ENCODE measurements at places on chromosomes 2 and 18.

DNA sequence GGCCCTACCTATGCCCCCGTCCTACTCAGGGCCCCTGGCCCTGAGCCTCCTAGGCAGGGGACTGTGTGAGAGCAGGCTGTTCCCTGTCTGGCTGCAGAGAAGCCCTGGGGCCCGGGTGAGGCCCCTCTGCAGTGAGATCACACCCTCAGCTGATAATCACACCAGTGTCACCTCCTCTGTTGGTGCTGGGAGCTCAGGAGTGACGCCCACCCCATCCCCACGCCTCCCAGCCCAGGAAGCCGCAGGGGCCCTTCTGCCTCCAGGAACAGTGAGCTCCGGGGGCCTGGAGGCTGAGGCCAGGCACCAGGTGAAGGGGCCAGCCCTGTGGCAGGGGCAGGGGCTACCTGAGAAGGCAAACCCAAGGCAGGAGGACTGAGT is 20.0 kb downstream of the KCNIP3 start:
- DNase-seq: no peak

DNA sequence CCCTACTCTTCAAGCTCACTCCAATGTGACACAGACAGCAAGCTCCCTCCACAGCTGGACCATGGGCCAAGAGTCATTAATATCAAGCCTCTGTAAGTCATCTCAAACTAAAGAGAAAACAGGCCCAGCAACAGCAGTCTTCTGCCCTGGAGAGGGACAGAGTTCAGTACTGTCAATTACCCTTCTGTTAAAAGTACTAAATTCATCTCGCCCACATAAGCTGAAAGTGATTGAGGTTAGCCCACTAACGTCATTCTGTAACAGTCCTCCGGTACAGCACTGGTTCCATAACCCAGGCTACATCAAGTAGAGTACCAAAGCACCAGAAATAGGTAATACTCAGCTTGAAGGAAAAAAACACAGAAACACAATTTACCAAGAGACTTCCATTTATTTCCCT is 25.9 kb downstream of the THADA start:
- no peak for DNase-seq

DNA sequence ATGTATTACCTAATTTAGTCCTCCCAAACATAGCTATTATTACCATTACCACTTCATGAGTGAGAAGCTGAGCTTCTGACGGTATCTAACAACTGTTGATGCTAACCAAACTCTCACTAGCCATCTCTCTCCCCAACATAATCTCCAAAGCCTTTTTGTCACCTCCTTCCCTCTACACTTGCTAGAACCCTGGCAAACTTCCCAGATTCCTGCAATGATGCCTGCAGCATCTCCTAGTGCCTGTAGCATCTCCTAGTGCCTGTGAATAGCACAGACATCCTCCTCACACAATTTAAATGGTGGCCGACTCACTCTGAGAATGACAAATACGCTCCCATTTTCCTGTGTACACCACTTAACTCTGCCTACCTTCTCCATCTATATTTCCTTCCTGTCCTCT is 126.7 kb downstream of the STK39 start:
- DNase-seq: no peak

GRCh38 chr2:180705122-180705521 is 275.3 kb upstream of the UBE2E3 start:
- DNase-seq: no peak

GRCh38 chr2:152047824-152048471 is 50.9 kb downstream of the CACNB4 start:
- DNase-seq: no peak

DNA sequence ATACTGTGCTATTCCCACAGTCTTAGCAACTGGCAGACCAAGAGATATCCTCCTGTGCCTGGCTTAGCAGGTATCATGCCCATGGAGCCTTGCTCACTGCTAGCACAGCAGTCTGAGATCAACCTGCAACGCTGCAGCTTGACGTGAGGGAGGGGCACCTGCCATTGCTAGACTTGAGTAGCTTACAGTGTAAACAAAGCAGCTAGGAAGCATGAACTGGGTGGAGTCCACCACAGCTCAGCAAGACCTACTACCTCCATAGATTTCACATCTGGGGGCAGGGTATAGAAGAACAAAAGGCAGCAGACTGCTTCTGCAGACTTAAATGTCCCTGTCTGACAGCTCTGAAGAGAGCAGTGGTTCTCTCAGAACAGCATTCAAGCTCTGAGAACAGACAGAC is 74.8 kb downstream of the AKAIN1 start:
- no peak for DNase-seq

DNA sequence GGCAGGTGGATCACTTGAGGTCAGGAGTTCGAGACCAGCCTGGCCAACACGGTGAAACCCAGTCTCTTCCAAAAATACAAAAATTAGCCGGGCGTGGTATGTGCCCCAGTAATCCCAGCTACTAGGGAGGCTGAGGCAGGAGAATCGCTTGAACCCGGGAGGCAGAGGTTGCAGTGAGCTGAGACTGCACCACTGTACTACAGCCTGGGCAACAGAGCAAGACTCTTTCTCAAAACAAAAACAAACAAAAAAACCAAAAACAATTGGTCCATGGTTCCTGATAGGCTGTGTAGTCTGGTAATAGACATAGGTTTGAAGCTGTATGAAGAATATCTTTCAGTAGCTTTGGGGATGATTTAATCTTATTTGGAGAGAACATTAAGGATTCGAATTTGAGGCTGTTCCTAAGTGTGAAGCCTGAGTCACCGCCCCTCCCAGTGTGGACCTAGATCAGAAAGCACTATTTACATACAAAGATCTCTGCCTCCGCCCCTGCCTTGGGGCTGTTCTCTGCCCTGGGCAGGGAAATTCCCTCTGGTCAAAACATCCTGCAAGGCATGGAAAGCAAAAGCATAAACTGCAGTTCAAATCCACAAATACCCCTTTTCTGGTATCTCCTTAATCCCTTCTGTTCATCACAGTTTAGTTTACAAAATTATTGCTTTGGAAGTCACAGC is 52.8 kb upstream of the PMAIP1 start:
- DNase-seq: no peak

- no peak for DNase-seq
Observed at GRCh38 chr18:59691996-59692395, 5.2 kb downstream of the CCBE1 start.

DNA sequence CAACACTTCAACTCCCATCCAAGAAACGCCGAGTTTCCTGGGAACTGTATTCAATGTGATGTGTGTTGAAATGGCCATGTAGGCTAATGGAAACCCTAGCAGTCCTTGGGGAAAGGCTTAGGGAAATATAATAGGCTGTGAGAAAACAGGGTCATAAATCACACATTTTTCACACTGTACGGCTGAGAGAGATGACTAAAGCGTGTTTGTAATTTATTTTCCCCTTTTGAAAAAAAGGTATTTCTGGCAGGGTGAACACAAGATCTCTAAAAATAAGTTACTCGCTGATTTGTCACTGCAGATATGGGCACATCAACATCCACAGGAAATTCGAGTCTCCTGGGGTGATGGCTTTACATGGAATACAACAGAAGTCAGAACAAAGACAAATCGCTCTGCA is 109.6 kb upstream of the ST6GAL2 start:
- no peak for DNase-seq

DNA sequence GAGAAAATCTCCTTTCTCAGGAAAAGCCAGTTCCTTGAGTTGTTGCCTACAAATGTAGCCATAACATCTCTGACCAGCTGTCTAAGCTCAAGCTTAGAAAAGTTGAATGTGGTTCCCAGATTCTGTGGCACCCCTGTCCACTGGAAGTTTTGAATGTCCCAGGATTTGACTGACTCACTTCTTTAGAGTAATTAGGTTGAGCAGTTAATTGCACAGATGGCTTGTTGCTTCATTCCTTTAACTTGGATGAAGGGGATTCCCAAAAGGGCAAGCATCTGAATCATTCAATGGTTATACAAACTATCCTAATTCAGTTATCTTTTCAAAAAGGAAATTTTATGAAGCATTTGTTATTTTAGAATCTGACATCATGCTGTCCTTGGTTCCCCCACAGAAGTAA is 374.7 kb downstream of the LNPK start:
- DNase-seq: no peak

DNA sequence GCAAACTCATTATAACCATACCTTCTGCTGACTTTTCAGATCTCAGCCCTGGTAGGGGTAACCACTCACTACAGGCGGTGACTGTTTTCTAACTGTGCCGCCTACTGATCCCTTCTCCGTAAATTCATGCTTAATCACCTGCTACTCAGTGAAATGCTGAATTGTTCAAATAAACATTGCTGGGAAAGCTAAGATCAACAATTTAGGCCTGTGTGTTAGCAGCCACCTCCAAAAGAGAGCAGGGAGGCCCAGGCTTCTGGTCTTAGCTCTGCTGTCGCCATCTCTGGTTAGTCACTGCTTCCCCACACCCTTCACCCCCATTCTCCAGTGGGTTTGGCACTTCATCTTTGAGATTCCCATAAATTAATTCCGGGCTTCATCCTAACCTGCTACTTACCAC is 21.8 kb upstream of the NT5C1B start:
- no peak for DNase-seq

- DNase-seq: no peak
Observed at GRCh38 chr2:37665604-37666362, 5.7 kb downstream of the CDC42EP3 start.

DNA sequence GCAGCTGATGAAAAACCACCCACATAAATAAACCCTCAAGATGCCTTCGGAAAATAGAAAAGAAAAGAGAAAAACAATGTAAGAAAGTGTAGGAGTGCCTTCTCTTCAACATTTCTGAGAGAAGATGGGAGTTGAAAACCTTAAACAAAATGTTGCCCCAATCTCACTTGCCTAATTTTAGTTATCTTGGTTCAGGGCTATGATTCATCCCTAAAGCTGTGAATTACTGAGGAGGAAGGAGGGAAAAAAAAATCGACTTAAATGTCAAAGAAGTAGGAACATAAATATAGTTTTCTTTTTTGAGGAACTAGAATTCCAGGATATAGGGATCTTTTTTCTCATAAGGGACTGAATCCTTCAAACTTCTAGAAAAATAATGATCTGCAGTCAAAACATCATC is 360.3 kb downstream of the TGIF1 start:
- DNase-seq: no peak

- no peak for DNase-seq
Observed at GRCh38 chr2:130834931-130835765, 1.6 kb upstream of the ARHGEF4 start.

DNA sequence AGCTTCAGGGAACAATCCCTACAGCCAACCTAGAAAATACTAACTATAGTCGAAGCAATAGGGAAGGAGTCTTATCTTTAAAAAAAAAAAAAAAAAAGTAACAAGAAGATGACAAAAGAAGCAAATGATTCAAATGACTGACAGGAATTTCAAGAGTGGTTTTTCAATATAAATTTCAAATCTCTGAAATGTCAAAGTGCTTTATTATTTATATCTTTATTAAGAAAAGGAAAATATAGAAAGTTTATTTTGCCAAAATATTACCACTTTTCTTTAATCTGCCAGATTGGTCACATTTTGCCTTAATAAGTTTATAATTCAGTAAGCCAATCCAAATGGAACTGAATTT is 63.5 kb upstream of the HNRNPA3 start:
- no peak for DNase-seq

DNA sequence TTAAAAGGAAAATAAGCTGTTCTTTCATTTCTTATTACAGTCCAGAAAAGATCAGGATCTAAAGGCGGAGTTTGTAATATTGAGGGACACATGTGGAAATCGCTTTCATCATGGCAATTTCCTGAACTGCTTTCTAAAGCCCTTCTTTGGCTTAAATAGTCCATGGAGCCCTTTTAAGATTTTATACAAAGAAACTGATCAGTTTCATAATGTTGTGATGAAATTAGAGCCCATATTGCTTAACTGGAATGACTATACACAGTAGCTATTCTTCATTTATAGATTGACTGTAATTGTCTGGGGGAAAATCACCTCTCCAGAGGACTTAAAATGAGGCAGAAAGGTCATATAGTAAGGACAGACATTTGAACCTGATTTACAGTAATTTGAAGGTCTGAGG is 322.2 kb downstream of the ETAA1 start:
- DNase-seq: no peak

DNA sequence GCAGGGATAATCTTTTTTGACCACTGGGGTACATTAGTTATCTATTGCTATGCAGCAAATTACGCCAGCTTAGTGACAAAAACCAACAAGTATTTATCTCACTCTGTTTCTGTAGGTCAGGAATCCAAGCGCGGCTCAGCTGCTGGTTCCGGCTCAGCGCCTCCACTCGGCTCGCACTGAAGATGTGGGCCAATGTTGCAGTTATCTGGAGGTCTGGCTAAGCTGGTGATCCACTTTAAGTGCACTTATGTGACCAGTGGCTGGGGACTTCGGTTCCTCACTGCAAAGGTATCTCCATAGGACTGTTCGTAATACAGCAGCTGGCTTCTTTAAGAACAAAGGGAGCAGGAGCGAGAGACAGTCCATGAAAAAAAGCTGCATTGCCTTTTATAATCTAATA is 591.9 kb downstream of the TMEM182 start:
- no peak for DNase-seq

DNA sequence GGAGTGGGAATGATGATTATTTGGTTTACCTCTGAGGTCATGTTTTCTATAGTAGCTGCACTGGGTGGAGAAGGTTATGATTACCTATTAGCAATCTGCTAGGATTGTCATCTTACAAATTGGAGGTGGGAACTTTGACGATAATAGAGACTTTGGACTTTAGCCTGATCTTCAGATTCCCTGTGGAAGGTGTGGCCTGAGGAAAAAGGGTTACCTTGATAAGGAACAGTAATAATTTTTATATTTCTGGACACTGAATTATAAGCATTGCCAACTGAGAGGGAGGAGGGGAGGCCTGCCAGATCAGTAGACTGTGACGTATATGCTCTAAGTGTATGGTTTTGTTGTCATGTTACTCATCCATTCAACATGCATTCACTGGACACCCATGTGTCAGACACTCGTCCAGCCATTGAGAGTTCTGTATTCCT is 183.4 kb upstream of the FOSL2 start:
- no peak for DNase-seq

- DNase-seq: no peak
Observed at GRCh38 chr2:218260742-218261422, at the start of gene GPBAR1. Gene GPBAR1 (plus strand): TSS chr2:218261015. CDS start chr2:218262725, 1,710 bp downstream.

GRCh38 chr18:54716586-54716985 is 111.7 kb upstream of the RAB27B start:
- DNase-seq: no peak

DNA sequence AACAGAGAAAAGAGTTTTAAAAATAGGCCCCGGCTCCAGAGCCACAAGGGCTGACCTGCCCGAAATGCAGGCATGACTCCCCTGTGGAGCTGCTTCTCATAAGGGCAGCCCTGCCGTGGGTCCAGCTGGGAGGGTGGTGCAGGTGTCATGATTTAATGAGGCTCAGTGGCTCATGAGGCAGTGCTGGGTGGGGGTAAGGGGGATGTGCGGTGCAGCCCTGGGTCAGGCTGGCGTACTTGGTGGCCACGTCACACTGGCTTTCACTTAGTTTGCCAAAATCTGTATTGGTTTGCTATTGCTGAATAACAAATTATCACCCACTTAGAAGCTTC is 33.6 kb downstream of the HJURP start:
- DNase-seq: no peak

Data from DMS 273 treated with DMSO at 0.1 percent for 48 hours (cell line).